A549 treated with Hydrocortisone at 1 μM for 4 hours (cell line): ENCODE measurements at places on chromosomes 6 and 20. TPM values are rescaled to one million over a fixed set of nuclear protein-coding genes. Genes with fewer than 3 reads are reported as not detected.

Gene CLIC5
- not detected in 5 replicates for total RNA-seq

Gene PLCB4
- total RNA-seq = 14.4 to 23.2 TPM (median 17.9 TPM) in 5 replicates

Gene NEDD9
- total RNA-seq = 36.2 to 57.2 TPM (median 53.1 TPM) in 5 replicates

Gene SLC52A3
- 0.37 to 0.67 TPM (median 0.52 TPM) in 5 replicates for total RNA-seq

Gene RGS17
- 4.5 to 6.5 TPM (median 6.3 TPM) in 5 replicates for total RNA-seq

Gene PAX1
- total RNA-seq = not detected in 5 replicates

Gene SNAP25
- total RNA-seq = 13.5 to 19.1 TPM (median 17.8 TPM) in 5 replicates

Gene PLN
- not detected in 5 replicates for total RNA-seq

Gene UBE2C
- total RNA-seq = 205 to 246 TPM (median 237 TPM) in 5 replicates

Gene KCTD20
- 16.6 to 21.9 TPM (median 17.4 TPM) in 5 replicates for total RNA-seq

Gene KCNK16
- not detected in 5 replicates for total RNA-seq

Gene FOXF2
- 14.4 to 20.7 TPM (median 19.4 TPM) in 5 replicates for total RNA-seq

Gene PKIB
- 0.59 to 0.75 TPM (median 0.73 TPM) in 5 replicates for total RNA-seq

Gene LMBRD1
- 9.4 to 14.9 TPM (median 11.6 TPM) in 5 replicates for total RNA-seq

Gene DCBLD1
- 23.9 to 31.0 TPM (median 27.9 TPM) in 5 replicates for total RNA-seq

Gene LY6G6D
- not detected in 5 replicates for total RNA-seq

Gene PTCRA
- not detected in 5 replicates for total RNA-seq

Gene HAO1
- total RNA-seq = not detected in 5 replicates

Gene ADGRB3
- not detected in 5 replicates for total RNA-seq

Gene PACRG
- 0.09 TPM in 1 of 5 replicates, not detected in the others for total RNA-seq

Gene NHLRC1
- total RNA-seq = 1.3 to 2.0 TPM (median 1.8 TPM) in 5 replicates

Gene TBXT
- 0.21 TPM in 1 of 5 replicates, not detected in the others for total RNA-seq

Gene TRIM15
- total RNA-seq = not detected in 5 replicates

Gene LST1
- 0.37 TPM in 1 of 5 replicates, not detected in the others for total RNA-seq

Gene NRN1
- 0.38 to 1.0 TPM (median 0.60 TPM) in 5 replicates for total RNA-seq

Gene PRDM13
- 0.71 to 1.1 TPM (median 0.83 TPM) in 5 replicates for total RNA-seq

Gene NHSL1
- total RNA-seq = 3.0 to 4.8 TPM (median 3.4 TPM) in 5 replicates

Gene POM121L2
- 0.02 TPM in 1 of 5 replicates, not detected in the others for total RNA-seq

Gene C6orf163
- total RNA-seq = 0.07 to 0.28 TPM (median 0.14 TPM) in 5 replicates

Gene DNMT3B
- 3.1 to 4.3 TPM (median 4.2 TPM) in 5 replicates for total RNA-seq

Gene KCNG1
- total RNA-seq = 24.0 to 41.9 TPM (median 29.8 TPM) in 5 replicates

Gene SCGN
- total RNA-seq = 0.17 to 0.36 TPM (median 0.21 TPM) in 5 replicates

Gene HTR1E
- not detected in 5 replicates for total RNA-seq
